Activated T-helper 1 cell treated with anti-CD3 and anti-CD28 coated beads, Interleukin-12 subunit alpha, Interleukin-12 subunit beta, Interleukin-2, Interleukin-4 antibody, amounts not matched to agents 30 ng/mL and 10 ng/mL and 1 ng/mL, durations not matched to agents 14 hours and 24 hours and 36 hours (primary cell): ENCODE measurements at places on chromosomes 4 and X. TPM values are rescaled to one million over a fixed set of nuclear protein-coding genes. Genes with fewer than 3 reads are reported as not detected.

VEGFC gene
- not detected in 2 replicates for total RNA-seq

- no peak for DNase-seq
- H3K27ac ChIP-seq = no peak overlapping the region
- H3K4me1 ChIP-seq = peaks cover 16% of the 10 kb centered on the region
- no peaks in the 10 kb centered on the region for H3K27me3 ChIP-seq
- no peak overlapping the region for H3K4me3 ChIP-seq
- H3K36me3 ChIP-seq = no peaks in the 10 kb centered on the region
Measured at GRCh38 chrX:13492286-13492685, 77.1 kb upstream of the EGFL6 start.

GRCh38 chr4:17515445-17516407 lies 761 bp downstream of the CLRN2 start:
- H3K4me3 ChIP-seq = no peak overlapping the region
- DNase-seq = no peak
- peaks cover 23% of the 10 kb centered on the region for H3K27me3 ChIP-seq

DNA sequence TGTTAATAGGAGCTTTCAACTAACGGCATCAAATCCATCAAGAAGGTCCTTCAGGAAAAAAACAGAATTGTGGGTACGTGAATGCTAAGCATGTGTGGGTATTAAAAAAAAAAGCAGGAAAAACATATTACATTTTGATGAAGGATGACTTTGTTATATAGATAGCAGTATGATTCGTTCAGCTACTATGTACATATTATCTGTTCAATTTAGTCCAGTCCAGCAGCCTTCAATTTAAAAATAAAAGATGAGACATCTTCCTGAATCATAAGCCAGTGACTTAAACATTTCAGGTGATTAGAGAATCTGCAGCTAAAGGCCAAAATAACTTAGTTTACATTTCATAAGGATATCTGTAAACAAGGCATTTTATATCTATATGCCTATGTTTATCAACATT lies 63.4 kb downstream of the LCORL start:
- no peak for DNase-seq
- peaks cover 2% of the 10 kb centered on the region for H3K36me3 ChIP-seq

DNA sequence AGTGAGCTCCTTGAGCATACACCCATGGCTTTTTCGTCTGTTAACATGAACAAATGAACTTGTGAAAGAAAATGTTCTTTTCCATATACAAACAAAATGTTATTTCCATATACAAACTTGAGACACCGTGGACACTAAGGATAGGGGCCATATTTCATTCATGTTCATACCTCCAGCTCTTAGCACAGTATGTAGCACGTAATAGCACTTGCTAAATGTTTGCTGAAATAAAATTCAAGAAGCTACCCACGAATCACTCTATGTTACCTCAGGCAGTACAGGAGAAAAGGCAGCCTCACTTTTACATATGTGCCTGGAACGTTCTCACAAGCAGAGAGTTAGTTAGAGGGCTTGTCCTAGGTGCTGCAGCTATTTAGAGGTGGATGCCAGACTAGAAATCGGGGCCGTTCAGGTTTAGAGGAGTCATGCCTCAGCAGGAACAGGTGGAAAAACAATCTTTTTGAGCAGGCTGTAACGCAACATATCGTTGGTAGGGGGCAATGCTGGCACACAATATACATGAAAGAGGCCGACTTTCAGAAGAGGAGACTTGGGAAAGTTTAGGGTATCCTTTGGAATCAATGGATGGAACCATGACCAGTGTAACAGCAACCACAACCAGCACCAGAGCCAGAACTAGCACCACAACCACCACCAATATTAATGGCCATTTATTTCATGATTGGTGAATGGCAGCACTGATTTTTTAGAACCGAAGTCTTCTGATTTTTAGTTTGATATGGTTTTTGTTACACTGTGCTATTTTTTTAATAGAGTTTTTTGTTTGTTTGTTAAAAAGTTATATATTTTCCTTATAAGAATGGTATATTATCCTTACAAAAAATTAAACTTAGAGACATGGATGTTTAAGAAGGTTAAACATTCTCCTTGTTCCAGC lies 14.8 kb upstream of the PAQR3 start:
- no peak for DNase-seq
- peaks cover 24% of the 10 kb centered on the region for H3K27me3 ChIP-seq
- H3K27ac ChIP-seq = no peak overlapping the region
- H3K4me3 ChIP-seq = no peak overlapping the region
- no peaks in the 10 kb centered on the region for H3K4me1 ChIP-seq

DNA sequence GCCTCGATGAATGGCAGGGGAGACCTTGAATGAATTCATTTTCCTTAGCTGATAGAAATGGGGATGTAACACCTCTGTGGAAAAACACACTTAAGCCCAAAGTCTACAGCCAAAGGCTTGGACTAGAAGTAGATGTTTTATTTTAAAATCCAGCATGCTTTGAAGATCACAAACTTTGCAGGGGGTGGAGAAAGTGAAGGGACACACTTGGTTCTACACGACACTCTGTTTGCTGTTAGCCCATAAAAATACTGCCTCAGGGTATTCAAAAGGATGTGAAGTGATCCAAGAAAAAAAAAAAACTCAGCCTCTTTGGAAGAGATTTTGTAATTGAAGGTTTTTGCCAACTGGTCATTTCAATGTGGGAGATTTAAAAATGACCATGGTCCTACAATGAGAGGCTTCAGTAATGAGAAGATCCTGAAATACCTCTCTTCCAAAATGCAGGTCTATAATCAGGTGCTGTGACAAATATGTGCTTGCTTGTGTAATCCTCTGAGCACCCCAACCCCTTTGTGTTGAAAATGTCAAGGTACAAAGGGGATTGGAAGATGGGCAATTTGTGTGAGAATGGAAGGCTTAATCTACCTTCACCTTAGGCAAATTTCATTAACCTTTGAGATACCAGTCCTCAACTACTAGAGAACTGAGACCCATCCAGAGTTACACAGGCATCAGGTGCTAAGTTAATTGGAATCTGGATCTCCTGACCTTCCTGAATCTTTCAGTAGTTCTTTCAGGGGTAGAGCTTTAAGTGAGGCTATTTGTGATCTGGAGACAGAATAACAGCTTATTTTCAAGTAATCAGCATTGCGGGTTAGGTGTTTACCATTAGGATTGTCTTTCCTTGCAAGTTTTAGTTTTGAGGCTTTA lies 82.5 kb downstream of the HS6ST2 start:
- H3K36me3 ChIP-seq = no peaks in the 10 kb centered on the region
- H3K4me1 ChIP-seq = no peaks in the 10 kb centered on the region
- no peaks in the 10 kb centered on the region for H3K27me3 ChIP-seq
- H3K27ac ChIP-seq = no peak overlapping the region
- H3K4me3 ChIP-seq = no peak overlapping the region

DNA sequence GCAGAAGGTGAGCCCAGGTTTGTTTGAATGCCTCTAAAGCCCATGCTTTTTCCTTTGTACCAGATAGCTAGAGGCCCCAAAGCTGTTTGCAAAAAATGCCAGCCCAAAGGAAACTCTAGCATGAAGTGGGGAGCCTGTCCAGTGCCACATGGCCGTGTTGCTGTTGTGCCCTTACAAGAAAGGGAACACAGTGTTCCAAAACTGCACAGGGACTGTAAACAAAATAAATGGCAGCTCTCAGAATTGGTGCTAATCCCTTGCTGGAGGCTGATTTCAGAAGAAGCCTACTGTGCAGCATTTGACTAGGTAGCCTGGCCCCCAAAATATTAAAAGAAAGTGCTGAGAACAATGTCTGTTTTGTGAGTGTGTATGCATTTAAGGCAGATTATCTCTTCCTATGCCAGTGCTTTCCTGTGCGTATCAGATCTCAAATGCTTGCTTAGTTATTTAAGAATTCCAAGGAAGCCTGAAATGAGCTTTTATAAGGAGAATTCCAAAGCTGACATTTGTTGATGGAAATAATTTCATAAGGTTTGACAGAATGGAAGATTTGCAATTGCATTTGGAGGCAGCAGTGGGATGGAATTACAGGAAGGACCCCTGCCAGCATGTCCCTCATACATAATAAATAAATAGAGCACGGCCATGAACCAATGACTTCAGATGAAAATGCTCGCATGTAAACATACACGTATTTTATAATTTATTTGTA lies 115.7 kb downstream of the IRF2 start:
- H3K27me3 ChIP-seq = no peaks in the 10 kb centered on the region
- no peak for DNase-seq
- peaks cover 40% of the 10 kb centered on the region for H3K4me1 ChIP-seq
- H3K27ac ChIP-seq = no peak overlapping the region

- H3K27me3 ChIP-seq = peaks cover 19% of the 10 kb centered on the region
- no peaks in the 10 kb centered on the region for H3K4me1 ChIP-seq
- H3K4me3 ChIP-seq = no peak overlapping the region
- H3K27ac ChIP-seq = no peak overlapping the region
- no peaks in the 10 kb centered on the region for H3K36me3 ChIP-seq
Measured at GRCh38 chr4:103204111-103204510, 6.0 kb upstream of the CENPE start.

DNA sequence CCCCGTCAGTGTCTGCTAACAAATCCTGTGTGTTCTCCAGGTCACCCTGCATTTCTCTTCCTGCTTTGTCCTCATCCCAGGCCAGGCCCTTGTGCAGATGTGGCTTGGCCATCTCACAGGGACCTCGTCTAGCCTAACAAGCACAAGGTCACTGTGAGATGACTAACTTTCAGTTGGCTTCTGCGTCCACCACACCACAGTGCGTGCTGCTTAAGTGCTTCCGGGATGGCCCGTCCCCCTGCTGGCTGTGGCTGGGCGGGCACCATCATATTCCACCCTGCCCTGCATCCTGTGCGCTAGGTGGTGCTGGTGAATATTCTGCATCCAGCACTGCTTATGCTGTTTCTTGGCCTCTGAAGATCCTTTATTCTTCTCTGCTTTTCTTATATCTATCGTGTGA lies 33.8 kb downstream of the RBBP7 start:
- H3K27ac ChIP-seq = peak overlapping the region; percentile 6
- H3K27me3 ChIP-seq = no peaks in the 10 kb centered on the region
- H3K36me3 ChIP-seq = peaks cover 15% of the 10 kb centered on the region
- no peaks in the 10 kb centered on the region for H3K4me1 ChIP-seq
- H3K4me3 ChIP-seq = no peak overlapping the region
- no peak for DNase-seq
